Peyer's patch (tissue), 4 donors: ENCODE measurements at places on chromosomes 13 and 19.

DNA sequence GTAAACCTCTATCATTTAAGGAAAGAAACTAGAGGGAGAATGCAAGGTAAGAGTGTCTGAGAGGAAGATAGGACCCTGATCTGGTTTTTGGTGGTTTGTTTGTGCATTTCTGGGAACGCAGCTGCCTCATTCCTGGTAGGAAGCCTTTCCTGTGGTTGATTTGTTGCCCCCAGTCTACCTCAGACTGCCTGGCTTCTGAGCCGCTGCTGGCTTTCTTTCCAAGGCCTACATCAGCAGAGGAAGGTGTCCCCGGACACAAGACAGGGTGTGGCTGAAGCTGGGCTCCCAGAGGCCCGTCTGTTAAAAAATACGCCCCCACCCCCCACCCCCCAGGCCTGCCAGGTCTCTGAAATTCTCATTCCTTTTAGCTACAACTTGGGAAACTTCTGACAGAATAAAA lies 42.6 kb downstream of the C13orf42 start:
- DNase-seq, result no peak

DNA sequence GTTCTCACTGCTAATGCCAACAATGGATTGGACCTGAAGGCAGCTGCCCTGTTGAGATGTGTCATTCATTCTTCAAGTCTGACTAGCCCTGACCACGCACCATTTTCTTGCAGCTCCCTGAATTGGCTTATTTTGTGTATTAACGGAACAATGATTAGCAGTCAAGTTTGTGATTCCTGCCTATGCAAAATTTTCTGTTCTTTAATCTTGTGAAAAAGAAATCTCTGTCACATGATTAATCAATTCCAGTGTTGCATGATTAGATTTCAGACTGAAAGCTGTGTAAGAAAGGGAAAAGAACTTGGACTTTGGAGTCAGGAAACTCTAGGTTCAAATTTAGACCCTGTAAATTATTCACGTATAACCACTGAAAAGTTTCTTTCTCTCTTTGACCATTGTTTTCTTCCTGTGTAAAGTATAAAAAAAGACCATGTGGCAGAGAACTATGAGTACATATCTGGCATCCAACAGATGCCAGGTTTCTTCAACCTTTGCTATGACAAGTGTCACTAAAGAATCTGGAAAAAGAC lies 64.5 kb upstream of the SLC10A2 start:
- DNase-seq, result no peak

DNA sequence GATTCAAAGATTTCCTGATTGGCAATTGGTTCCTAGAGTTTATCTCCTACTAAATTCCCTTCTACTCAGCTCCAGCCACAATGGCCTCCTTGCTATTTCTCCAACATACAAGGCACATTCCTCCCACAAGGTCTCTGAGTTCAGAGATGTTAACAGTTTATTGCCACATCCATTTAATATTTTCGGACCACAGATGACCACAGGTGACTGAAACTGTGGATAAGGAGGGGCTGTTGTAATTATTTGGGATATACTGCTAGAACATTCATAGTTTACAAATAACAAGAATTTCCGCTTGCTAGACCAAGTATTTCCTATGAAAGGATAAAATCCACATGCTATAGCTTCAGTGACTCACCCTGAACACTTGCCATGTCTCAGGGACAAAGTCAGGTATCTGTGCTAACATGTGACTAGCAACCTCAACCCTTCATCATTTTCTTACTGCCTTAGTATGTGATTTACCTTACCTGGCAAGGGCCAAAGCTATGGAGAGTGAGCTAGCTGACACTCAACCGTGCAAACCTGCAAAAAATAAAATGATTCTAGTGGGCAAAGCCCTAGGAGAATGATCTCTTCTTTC lies 117.7 kb downstream of the TBC1D4 start:
- DNase-seq, result no peak

DNA sequence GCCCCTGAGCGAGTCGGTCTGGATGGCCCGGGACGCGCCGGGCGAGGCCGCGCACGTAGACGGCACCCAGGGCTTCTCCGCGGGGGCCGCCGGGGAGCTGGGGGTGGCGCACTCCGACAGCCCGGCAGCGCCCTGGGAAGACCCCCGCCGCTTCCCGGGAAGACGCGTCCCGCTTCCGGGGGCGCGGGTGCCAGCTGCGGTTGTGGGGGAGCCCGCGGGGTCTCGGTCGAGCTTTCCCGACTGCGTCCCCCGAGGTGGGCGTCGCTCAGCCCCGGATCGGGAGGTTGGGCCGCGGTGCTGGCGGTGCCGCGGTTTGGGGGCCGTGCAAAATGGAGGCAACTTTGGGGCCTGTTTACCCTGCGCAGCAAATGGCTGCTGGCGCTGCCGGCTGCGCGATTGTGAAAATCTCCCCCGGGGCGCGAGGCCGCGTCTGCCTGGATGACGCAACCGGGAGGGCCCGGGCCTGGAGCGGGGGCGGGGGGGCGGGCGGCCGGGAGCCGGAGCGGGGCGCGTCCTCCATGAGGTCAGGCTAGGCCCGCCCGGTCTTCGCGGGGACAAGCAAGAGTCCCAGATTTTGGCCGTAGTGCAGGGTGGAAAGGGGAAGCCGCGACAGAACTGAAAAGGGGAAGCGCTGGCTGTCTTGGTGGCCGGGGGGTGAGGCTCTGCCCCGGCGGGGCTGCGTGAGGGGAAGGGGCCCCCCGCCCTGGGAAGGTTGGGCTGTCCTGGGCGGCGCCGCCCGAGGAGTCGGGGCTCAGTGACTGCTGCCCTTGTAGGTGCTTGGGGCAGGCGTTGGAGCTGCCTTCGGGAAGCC lies 11.3 kb downstream of the PEAK3 start:
- peak; percentile 70 for DNase-seq

GRCh38 chr13:21917086-21918015 lies 246.5 kb downstream of the FGF9 start:
- no peak for DNase-seq

GRCh38 chr19:50602935-50603334 lies 34.7 kb upstream of the LRRC4B start:
- DNase-seq, result no peak

- DNase-seq, result no peak
These were observed 167.4 kb upstream of the OBI1 start for GRCh38 chr13:78826312-78826711.

- no peak for DNase-seq
These were observed 13.5 kb upstream of the ARHGAP45 start for GRCh38 chr19:1053176-1054101.
